ENCODE measurements at places on chromosomes 4 and X. TPM values are rescaled to one million over a fixed set of nuclear protein-coding genes. Genes with fewer than 3 reads are reported as not detected.

DNA sequence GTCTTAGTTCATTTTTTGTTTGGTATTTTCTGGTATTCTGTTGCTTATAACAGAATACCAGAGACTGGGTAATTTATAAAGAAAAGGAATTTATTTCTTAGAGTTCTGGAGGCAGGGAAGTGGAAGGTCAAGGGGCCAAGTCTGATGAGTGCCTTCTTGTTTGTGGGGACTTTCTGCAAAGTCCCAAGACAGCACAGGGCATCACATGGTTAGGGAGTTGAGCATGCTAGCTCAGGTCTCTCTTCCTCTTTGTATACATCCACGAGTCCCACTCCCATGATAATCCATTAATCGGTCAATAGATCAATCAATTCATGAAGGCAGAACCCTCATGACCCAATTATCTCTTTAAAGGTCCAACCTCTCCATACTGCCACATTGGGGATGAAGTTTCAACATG, 31.1 kb downstream of the IL13RA1 start:
- DNase-seq, result no peak
- H3K27ac ChIP-seq, result no peak overlapping the region
- H3K4me1 ChIP-seq, result no peaks in the 10 kb centered on the region
- no peaks in the 10 kb centered on the region for H3K27me3 ChIP-seq

- no peak overlapping the region for H3K27ac ChIP-seq
- no peaks in the 10 kb centered on the region for H3K4me1 ChIP-seq
Measured at GRCh38 chr4:14234307-14234706, 606.8 kb upstream of the BOD1L1 start.

GRCh38 chr4:117324851-117325491, 239.6 kb upstream of the TRAM1L1 start:
- H3K4me1 ChIP-seq, result no peaks in the 10 kb centered on the region
- no peak overlapping the region for H3K4me3 ChIP-seq
- DNase-seq, result no peak
- no peak overlapping the region for H3K27ac ChIP-seq
- H3K36me3 ChIP-seq, result no peaks in the 10 kb centered on the region

DNA sequence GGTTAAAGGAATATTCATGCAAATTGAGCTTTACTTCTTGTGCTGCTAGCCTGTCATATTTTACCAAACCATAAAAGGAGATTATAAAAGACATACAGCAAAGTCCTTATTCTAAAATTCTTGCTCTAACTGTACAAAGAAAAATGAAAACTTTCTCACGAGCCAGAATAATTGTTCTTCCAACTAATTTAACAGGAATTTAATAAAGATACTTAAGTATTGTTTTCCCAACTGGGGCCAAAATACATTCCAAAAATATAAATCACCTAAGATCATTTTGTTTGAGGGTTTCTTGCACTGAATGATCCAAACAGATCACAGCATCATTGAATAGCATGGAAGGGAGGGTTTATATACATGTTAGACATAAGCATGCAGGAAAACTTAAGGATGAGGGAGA, 127.1 kb upstream of the PCDH18 start:
- H3K36me3 ChIP-seq, result no peaks in the 10 kb centered on the region
- H3K27me3 ChIP-seq, result no peaks in the 10 kb centered on the region
- DNase-seq, result no peak
- H3K4me1 ChIP-seq, result no peaks in the 10 kb centered on the region

The HS6ST2 gene
- not detected for total RNA-seq
